ENCODE measurements at places on chromosomes 4 and X.

GRCh38 chrX:8138252-8138651, 32.8 kb downstream of the VCX2 start:
- no peaks in the 10 kb centered on the region for H3K36me3 ChIP-seq
- no peak for DNase-seq
- H3K27me3 ChIP-seq, result no peaks in the 10 kb centered on the region
- no peak overlapping the region for H3K4me3 ChIP-seq
- H3K27ac ChIP-seq, result no peak overlapping the region

DNA sequence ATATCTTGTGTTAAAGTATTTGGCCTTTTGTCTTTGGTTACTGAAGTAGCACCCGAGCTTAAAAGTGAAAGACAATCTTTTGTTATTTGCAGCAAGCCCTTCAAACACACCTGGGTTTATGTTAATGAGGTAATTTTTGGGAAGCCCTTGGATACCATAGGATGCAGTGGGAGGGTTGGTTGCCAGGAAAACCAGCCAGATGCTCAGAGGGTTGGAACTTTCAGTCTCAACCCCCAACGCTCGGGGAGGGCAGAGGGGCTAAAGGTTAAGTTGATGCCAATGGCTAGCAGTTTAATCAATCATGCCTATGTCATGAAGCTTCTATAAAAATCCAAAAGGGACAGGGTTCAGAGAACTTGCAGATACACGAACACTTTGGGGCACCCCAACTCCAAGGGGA, 17.2 kb upstream of the GPR173 start:
- H3K4me3 ChIP-seq, result no peak overlapping the region
- no peaks in the 10 kb centered on the region for H3K27me3 ChIP-seq
- H3K36me3 ChIP-seq, result no peaks in the 10 kb centered on the region
- no peak for DNase-seq

GRCh38 chr4:7928711-7929110, 10.9 kb downstream of the AFAP1 start:
- no peaks in the 10 kb centered on the region for H3K4me1 ChIP-seq
- no peak for DNase-seq
- H3K4me3 ChIP-seq, result no peak overlapping the region
- no peak overlapping the region for H3K27ac ChIP-seq
- H3K36me3 ChIP-seq, result no peaks in the 10 kb centered on the region
- no peaks in the 10 kb centered on the region for H3K27me3 ChIP-seq

DNA sequence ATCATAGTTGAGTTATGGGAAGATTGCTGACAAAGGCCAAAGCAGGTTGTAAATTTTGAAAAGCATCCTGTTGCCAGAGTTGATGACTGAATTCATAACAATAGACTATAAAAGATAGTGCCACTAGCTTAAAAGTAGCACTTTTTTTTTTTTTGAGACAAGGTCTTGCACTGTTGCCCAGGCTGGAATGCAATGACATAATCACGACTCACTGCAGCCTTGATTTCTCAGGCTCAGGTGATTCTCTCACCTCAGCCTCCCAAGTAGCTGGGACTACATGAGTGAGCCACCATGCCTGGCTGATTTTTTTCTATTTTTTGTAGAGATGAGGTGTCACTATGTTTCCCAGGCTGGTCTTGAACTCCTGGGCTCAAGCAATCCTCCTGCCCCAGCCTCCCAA, 122.7 kb downstream of the SPOCK3 start:
- no peak overlapping the region for H3K27ac ChIP-seq
- no peaks in the 10 kb centered on the region for H3K27me3 ChIP-seq
- no peaks in the 10 kb centered on the region for H3K4me1 ChIP-seq
- H3K4me3 ChIP-seq, result no peak overlapping the region
- no peaks in the 10 kb centered on the region for H3K36me3 ChIP-seq

DNA sequence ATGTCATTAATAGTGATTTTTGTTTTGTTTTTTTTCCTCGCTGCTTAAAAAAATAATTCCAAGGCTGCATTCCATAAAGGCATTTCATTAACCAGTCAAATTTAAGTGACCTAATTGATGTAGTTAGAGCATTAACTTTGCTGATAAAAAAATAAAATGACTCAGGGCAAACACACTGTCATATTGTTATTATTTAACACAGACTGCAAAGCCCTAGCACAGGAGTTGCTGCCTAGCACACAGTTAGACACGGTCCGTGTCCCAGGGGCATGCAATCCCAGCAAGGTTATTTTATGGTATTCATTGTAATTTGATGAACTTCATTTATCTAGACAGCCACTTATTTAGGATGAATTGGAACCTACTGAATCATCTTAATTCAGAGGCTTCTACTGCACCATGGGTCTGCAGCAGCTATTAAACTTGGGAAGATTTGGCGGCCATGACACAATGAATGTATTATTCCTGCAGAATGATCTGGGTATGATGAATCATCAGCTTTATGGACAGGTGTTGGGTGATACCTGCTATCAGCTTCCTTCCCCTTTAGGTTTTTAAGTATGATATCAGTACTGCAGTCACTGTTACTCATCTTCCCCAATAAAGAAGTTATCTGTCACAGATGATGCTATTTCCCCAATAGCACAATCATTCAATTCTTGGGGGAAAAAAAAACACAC, 182.7 kb downstream of the PPARGC1A start:
- H3K4me1 ChIP-seq, result no peaks in the 10 kb centered on the region
- H3K36me3 ChIP-seq, result no peaks in the 10 kb centered on the region
- no peak overlapping the region for H3K27ac ChIP-seq
- no peak for DNase-seq

DNA sequence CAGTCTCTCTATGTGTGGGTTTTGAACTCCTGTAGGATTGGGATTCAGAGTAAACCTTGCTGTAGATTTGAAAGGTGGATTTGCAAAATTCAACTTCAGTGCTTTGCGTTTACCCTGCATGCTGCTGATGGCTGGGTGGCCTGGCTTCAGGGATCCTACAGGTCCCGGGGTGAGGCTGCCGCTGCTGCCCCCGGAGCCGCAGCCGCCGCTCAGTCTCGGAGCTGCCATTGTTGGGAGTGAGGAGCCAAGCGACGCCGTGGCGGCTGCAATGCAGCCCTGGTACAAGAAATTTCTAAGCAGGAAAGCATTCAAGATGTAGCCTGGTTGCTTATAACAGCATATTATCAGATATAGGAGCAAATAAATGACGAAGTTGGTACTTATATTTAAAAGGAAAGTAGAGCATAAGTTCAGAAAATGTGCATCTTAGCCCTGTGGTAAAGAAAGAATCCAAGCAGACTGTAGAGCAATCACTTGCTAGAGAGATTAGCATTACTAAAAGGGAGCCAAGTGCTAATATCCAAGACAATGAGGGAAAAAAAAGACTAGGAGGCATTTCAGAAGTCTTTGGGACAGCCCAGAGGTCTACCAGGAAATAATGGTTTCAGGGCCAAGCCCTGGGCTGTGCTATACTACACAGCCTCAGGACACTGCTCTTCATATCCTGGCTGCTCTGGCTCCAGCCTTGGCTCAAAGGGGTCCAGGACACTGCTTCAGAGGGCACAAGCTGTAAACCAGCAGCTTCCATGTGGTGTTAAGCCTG, 36.9 kb upstream of the CHIC1 start:
- H3K27ac ChIP-seq, result no peak overlapping the region
- no peaks in the 10 kb centered on the region for H3K36me3 ChIP-seq
- DNase-seq, result no peak
- H3K4me1 ChIP-seq, result no peaks in the 10 kb centered on the region
- H3K27me3 ChIP-seq, result no peaks in the 10 kb centered on the region
- H3K4me3 ChIP-seq, result no peak overlapping the region

DNA sequence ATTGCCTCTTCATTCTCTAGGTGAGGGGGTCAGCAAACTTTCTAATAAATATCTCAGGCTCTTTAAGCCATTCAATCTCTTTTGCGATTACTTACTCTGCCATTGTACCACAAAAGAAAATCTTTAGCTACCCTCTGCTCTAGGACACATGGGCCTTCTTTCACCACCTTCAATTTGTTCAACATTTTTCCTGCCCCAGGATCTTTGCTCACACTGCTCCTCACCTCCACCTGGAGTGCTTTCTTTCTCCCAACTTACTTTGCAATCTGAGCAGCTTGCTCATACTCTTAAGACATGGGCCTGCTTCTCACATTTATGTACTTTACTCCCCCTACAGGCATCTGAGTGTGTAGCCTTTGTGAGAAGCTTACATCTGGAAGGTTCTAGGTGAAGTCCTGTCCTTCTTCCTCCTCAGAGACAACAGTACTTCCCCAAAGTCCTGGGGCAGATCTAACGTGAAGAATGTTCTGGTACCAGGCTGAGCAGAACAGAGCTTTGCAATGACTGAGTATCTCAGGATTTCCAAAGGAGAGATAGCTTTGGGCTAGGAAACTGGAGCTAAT, 55.0 kb upstream of the PRDM5 start:
- H3K27me3 ChIP-seq, result no peaks in the 10 kb centered on the region
- H3K4me3 ChIP-seq, result no peak overlapping the region
- DNase-seq, result no peak
- H3K4me1 ChIP-seq, result no peaks in the 10 kb centered on the region

DNA sequence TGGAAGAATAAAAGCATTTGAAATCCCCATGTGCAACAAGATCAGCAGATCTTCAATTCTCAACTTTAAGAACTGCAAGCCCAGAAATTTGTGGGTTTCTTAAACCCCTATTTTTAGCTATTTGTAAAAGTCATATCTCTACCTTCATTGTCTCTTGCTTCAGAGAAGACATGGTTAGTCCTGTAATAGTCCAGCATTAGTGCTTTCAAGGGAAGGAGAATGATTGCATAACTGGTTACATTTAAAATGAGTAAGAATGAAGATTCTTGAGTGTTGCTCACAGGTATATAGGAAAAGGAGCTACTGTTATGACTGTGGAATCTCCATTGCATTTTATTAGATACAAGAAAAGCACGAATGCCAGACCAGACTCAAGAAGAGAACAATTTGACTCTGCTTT, 84.0 kb downstream of the CCSER1 start:
- no peak overlapping the region for H3K27ac ChIP-seq
- H3K36me3 ChIP-seq, result no peaks in the 10 kb centered on the region
- H3K27me3 ChIP-seq, result no peaks in the 10 kb centered on the region
